ENCODE measurements at places on chromosomes 5 and 9.

DNA sequence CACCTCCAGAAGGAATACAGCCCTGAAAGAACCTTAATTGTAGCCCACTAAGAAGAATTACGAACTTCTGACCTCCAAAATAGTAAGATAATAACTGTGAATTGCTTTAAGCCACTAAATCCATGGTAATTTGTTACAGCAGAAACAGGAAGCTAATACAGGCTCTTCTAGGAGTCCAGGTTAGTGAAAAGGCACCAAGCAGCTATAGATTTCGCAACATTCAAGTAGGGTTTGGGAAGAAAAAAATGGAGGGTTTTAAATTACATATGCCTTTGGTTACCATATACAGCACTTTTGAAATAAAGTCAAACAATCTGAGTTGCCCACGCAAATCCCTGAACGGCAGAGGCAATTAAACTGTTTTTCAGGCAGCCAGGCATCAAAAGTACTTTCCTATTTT is 1.7 kb upstream of the ACTL7A start:
- peak; percentile 19 for DNase-seq

- no peak for DNase-seq
Observed at GRCh38 chr9:126058591-126058990, 268.0 kb upstream of the MVB12B start.

GRCh38 chr9:2214707-2215106 is 199.6 kb downstream of the SMARCA2 start:
- DNase-seq: no peak

DNA sequence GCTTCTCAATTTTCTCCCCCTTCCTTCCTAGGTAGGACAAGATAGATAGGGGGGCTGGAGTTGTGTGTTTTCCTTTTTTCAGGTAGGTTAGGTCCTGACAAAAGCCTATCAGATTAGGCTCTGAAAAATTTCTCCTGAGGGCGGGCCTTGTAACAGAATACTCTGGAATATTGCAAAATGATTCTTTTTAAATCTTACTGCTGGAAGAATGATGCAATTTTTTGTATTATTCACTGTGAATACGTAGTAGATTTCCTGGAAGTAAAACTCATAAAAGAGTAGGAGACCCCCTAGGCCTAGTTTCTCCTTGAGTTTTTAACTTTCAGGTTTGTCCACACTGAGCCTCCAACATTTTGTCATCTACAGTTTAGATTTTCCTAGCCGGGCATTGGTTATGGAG is 1701.8 kb downstream of the EFNA5 start:
- DNase-seq: no peak

GRCh38 chr5:69312459-69313160 is 20.0 kb downstream of the CCDC125 start:
- no peak for DNase-seq

DNA sequence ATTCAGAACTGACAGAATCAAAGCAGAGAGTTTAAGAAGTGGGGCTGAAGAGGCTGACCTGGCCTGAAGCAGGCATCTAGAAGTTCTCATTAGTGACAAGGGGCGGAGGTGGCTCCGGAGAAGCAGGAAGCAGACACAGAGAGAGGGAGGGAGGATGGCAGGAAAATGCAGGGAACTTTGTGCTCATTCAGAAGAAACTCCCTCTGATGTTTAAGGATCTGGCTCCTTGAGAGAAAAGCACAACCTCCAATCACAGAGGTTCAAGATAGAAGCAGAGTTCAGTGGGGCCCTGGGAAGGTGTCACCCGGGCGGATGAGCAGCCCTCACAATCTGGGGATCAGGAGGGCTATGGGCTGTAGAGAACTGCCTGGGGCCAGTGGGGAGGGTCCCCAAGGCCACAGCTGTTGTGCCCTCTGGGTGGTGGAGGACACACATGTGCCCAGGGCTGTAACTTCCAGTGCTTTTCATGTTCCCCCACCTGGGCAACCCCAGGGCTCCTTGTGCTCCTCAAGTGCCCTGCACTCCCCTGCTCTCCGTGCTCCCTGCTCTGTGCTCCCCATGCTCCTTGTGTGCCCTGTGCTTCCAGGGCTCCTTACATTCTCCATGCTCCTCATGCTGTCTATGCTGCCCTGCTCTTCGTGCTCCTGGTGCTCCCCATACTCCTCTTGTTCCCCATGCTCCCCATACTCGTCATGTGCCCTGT is 51.4 kb downstream of the TRIP13 start:
- DNase-seq: no peak

GRCh38 chr9:115855458-115856133 is 298.0 kb upstream of the PAPPA start:
- DNase-seq: peak; percentile 58

GRCh38 chr5:64364426-64364825 is 141.4 kb upstream of the RGS7BP start:
- no peak for DNase-seq

DNA sequence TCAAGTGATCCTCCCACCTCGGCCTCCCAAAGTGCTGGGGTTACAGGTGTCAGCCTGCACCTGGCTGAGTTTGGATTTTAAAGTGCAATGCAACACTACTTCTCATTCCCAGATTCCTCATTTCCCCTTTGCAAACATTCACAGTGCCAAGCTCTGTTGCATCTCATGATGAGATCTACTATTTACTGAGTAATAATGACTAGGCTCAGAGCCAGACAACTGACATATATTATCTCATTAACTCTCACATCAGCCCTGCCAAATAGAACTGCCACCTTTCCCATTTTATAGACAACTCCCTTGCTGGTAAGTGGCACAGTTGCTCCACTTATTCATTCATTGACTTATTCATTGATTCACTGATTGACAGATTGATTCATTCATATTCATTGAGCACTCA is 7.0 kb downstream of the PDE6A start:
- no peak for DNase-seq

DNA sequence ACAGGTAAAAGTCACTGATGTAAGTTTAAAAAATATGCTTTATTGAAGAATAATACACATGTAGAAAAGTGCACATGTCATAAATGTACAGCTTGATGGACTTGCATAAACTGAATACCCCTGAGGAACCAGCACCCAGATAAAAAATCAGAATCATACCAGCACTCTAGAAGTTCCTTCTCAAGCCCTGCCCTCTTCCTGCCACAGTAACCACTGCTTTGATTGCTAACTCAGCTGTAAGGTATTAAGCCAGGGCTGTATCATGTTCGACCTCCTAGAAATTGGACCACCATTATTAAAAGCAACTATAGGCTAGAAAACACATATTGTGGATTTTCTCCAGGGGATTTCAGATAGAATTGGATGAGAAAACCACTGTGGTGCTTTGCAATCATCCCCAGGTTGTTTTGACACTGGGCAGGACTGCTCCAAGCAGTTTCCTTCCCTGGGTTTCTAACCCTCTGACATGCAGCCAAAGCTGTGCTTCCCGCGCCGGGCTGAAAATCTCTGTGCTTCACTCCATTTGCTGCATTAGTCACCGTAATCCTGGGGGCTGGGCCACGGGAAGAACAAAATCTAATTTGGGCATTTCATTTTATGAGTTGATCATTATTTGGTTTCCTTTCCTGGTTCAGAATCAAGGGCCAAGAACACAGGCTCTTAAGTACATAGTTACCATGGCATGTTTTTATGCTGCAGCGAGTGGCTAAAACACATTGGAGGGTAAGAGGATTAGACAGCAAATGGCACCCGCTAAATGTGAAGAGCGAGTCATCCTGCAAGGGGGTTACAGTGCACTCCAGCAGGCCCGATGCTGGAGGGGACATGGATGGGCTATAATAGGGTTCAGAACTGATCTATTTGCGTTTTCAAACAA is 139.4 kb upstream of the IL12B start:
- DNase-seq: no peak

GRCh38 chr5:24381861-24382489 is 262.8 kb downstream of the CDH10 start:
- peak; percentile 12 for DNase-seq

DNA sequence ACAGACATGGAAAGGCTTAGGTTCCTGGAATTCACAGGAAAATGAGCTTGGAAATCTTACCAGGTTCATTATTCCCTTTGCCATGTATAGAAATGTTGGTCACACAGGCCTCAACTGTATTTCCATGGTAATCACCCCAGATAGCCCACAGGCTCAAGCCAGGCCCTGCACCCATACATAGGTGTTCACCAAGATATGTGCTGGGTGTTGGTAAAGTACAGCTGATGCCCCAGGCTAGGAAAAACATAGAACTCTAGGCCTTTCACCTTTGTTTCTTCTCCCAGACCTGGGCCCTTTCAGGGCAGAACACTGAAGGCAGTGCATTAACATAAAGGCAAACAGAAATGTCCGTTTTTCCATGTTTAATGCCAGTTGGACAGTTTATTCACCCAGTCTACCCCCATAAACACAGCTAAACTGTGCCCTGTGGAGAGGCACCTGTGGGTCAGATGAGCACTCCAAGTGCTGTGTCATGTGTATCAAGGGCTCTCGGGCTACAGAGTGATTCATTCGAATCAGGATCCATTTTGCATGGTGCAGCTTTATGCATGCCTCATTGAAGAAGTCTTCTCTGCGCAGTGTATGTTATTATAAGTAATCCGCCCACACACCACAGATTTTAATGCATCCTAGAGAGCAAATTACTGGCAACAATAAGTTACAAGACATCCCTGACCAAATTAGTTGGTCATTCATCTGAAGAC is 93.4 kb upstream of the SLC30A5 start:
- DNase-seq: no peak

DNA sequence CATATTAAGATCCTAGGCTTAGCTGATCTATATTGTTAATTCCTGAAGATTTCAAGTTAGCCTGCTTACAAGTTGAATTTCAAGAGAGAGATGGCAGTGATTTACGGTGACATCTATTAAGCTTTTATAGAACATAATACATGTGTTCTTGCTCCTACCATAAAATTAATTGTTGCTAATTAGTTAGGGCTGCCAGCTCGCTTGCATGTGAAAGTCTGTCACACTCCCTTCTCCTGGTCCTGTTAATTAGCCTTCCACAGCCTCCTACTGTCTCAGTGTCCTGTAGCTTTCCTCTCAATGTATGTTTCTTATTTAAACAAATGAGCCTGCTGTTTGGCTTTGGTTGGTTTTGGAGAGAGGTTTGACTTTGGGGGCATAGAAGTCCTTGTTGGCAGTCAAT is 247.2 kb downstream of the NTRK2 start:
- no peak for DNase-seq

GRCh38 chr9:112820881-112821280 is 69.8 kb downstream of the SLC46A2 start:
- peak; percentile 95 for DNase-seq

DNA sequence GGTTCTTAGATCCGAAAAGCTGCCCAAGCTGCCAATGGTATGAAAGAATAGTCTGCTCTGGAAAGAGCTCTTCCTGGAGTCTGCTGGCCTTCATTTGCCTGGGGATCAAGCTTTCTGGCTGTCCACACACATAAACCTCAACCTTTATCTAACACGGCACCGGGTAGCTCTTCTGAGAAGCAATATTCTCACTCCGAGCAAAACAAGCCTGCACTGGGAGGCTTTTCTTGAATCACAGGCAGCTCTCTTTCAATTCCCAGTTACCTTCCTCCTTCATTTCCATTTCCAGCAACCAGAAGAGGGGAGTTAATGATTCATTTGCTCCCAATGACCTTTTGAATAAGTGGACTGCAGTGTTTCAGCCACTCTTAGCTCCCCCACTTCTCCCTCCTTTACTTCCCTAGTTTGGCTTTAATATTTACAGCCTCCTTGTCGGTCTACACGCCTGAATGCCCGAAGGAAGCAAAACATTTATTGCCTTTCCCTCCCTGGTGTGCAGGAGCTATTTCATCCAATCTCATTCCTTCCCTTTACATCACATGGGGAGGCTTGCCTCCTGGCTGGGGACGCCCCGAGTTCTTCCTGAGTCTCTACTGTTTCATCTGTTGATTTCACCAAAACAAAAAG is 187.1 kb downstream of the ARHGEF28 start:
- no peak for DNase-seq

All from fibroblast of skin of right quadriceps (primary cell).